Fibroblast of skin of abdomen (primary cell): ENCODE measurements at places on chromosomes 6 and 20.

GRCh38 chr20:10986586-10986985 is 312.8 kb upstream of the JAG1 start:
- DNase-seq: peak; percentile 59

- DNase-seq: no peak
Measured at GRCh38 chr6:11970114-11970513, 42.0 kb upstream of the HIVEP1 start.

DNA sequence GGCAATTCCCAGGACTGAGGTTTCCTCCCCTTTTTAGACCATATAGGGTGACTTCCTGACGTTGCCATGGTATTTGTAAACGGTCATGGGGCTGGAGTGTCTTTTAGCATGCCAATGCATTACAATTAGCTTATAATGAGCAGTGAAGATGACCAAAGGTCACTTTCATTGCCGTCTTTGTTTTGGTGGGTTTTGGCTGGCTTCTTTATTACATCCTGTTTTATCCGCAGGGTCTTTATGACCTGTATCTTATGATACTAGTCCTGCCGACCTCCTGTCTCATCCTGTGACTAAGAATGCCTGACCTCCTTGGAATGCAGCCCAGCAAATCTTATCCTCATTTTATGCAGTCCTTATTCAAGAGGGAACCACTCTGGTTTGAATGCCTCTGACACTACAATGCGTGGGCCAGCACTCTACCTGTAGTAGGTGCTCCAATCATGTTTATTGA is 190.1 kb downstream of the KCNQ5 start:
- DNase-seq: peak; percentile 54

GRCh38 chr6:122459240-122459639 is 12.4 kb downstream of the SERINC1 start:
- no peak for DNase-seq

- DNase-seq: no peak
Measured at GRCh38 chr6:163701762-163702161, 287.2 kb downstream of the QKI start.
